Bladder microvascular endothelial cell (primary cell): ENCODE measurements at places on chromosomes 12 and 14. TPM values are rescaled to one million over a fixed set of nuclear protein-coding genes. Genes with fewer than 3 reads are reported as not detected.

Gene B4GALNT3
- under 0.01 TPM in 2 replicates for total RNA-seq

Gene AKAP3
- total RNA-seq, result 0.63 and 0.65 TPM in 2 replicates

Gene JPH4
- under 0.01 TPM in 1 of 2 replicates, not detected in the other for total RNA-seq

Gene APOF
- not detected in 2 replicates for total RNA-seq

Gene CD27
- not detected in 2 replicates for total RNA-seq
